DMS79 treated with DMSO at 0.1 percent for 48 hours (cell line): ENCODE measurements at places on chromosomes 3 and 15.

DNA sequence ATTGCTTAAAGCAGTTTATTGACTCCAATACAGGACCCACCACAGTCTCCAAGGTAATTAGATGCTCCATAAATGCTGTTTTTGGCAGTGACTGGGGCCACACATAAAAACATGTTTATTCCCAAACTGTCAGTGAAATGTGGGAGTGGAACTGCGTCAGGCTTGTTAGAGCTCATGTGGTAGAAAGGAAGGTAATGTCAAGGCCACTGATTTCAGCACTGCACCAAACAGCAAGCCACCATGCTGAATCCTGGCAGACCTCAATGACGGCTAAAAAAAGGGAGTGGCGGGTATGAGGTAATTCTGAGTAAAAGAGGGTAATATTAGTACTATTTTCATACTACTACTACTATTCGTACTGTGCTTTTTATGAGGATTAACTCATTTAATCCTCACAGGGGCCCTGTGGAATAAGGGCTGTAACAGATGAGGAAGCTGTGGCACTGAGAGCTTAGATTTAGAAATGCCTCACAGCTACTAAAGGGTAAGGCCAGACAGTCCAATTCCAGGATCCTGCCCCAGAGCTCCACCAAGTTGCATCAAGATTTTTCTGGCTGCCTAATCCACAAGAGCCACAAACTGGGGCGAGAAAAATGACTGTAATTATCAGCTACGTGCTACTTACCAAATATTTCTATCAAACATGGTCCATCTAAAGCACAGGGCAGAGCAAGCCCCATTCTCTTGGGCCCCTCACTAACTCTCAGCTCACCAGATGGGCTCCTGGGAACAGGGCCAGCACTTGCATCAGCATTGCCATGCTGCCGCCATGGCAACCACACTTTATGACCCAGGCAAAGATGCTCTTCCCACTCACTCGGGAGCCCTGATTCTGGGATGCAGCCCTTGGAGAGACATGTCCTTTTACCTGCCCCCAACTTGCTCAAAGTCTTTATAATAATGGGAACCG, 83.6 kb upstream of the SPATA12 start:
- peak; percentile 81 for DNase-seq

GRCh38 chr15:59364248-59364647, 8.4 kb downstream of the MYO1E start:
- no peak for DNase-seq

DNA sequence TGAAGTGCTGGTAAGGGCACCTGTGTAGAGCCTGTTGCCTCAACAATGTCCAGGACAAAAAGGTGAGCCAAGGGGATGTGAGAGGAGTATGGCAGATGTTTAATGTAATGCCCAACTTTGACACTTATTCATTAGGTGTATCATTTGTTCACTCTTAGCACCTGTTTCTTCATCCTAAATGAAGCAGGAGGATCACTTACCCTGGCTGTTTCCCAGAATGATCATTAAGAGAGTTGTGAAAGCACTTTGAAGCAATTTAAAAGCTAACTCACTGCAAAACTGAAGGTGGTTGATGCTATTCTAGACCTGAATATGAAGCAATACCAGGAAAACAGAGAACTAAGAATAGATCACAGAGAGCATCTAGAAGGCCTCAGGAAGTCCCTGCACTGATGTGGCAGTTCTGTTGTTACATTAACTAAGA, 3.4 kb upstream of the HHLA2 start:
- DNase-seq, result no peak

- DNase-seq, result no peak
Measured at GRCh38 chr3:78736863-78737262, 1030.9 kb downstream of the ROBO1 start.

GRCh38 chr3:53130179-53131061, at the start of gene RFT1:
TSS of gene RFT1 (minus strand) at chr3:53130435. CDS start at chr3:53130400, 35 bp downstream.
- DNase-seq, result peak; percentile 81

- no peak for DNase-seq
Measured at GRCh38 chr15:89299896-89300295, 34.7 kb downstream of the POLG start.

DNA sequence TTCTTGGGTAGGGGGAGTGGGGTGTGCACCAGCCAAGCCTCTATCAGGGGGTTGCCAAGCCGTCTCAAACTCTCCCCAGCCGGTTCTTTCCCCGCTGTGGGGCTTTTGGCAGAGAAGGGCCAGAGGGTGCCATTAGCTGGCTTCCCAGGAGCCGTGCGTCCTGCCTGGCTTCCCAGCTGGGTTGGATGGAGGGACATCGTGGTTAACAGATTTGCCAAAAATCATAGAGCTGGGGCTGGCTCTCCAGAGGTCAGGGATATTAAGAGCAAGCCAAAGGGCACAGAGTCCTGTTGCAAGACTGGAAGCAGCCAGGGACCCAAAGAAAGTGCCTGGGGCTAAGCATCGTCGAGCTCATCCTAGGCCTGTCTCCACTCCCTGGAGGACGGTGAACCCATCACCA, 104.6 kb upstream of the HES1 start:
- no peak for DNase-seq

GRCh38 chr15:49171790-49172189, 1.7 kb downstream of the GALK2 start:
- no peak for DNase-seq

DNA sequence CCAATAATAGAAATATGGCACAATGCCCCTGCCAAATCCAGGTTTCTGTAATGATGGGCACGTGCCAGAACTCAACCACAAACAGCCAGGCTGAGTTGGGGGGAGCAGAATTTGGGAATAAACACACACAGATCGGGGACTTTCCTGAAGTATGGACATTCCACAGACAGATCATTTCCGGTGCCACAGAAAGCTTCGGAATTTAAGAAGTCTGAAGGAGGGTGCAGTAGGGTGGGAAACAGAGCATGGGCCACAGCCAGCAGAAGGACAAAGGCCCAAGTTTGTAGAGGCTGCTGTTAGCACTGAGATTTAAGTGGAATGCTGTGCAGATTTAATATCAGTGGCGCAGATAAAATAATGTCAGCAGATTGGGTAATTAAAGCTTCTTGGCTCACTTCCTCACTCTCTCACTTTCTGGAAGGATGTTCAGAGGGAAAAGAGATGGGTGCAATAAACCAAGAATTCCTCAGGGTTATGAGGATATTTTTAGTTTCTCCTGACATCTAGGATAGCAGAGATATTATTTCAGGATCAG, 67.4 kb downstream of the MYLK start:
- no peak for DNase-seq

DNA sequence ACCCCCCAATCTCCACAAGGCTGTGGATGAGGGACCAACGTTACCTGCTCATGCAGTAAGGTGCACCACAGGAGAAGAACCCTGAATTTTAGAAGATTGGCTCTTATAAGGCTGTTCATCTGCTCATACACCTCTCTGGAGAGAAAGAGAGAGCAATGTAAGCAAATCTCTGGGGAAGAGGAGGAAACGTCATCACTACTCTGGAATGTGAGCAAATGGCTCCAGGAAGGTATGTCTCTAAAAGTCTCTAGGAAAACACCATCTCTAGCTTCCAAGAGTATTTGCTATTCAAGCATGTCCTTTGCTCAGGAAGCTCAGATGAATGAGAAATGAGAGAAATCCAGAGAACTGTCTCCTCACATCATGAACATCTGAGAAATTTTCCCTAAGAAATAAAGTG, 235.4 kb downstream of the TBL1XR1 start:
- no peak for DNase-seq

DNA sequence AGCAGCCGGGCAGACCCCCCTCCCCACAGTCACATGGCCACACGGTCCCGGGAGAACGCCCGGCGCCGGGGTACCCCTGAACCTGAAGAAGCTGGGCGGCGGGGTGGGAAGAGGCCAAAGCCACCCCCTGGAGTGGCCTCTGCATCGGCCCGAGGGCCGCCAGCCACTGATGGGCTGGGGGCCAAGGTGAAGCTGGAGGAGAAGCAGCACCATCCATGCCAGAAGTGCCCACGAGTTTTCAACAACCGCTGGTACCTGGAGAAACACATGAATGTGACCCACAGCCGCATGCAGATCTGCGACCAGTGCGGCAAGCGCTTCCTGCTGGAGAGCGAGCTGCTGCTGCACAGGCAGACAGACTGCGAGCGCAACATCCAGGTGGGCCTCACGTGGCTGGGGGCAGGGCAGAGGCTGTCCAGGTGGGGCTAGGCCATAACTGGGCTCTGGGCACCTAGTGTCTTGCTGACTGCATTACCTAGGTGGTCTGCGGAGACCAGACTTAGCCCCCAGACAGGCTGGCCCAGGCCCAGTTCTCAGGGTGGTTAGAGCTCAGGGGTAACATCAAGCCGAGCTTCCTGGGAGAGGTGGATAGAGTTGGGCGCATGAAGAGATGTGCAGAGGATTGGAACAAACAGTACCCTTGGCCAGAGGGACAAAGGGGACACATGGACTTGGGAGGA, 6.1 kb downstream of the ZBTB47 start:
- no peak for DNase-seq

GRCh38 chr3:126317029-126317996, 39.9 kb downstream of the KLF15 start:
- DNase-seq, result no peak

DNA sequence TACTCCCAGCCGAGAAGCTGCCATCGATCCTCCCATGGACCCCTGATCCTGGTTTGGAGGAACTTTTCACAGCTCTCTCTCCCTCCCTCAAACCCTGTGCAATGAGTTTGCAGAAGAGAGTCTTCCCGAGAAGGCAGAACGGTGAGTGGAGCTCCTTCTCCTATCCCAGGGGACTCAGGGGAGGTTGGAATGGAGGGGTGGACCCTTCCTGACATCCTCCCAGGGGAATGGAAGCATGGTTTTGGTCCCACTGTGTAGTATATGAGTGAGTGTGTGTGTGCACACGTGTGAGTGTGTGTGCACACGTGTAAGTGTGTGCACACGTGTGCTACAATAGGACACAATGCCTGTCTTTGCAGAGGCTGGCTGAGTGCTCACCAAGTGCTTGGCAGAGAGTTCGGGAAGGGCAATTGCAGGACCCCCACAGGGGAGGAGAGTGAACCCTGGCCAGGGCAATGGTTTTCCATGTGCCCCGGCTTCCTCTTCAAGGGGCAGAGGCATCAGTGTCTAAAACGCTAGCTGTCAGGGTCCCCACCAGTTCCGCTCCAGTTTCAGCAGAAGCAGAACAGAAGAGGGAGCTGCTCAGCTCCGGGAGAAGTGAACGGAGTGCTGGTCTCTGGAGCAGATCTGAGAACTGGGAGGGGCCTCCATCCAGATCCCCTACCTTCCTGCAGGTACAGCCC, 13.8 kb upstream of the IL16 start:
- no peak for DNase-seq

- no peak for DNase-seq
Measured at GRCh38 chr3:78178209-78178608, 1138.3 kb downstream of the ROBO2 start.

DNA sequence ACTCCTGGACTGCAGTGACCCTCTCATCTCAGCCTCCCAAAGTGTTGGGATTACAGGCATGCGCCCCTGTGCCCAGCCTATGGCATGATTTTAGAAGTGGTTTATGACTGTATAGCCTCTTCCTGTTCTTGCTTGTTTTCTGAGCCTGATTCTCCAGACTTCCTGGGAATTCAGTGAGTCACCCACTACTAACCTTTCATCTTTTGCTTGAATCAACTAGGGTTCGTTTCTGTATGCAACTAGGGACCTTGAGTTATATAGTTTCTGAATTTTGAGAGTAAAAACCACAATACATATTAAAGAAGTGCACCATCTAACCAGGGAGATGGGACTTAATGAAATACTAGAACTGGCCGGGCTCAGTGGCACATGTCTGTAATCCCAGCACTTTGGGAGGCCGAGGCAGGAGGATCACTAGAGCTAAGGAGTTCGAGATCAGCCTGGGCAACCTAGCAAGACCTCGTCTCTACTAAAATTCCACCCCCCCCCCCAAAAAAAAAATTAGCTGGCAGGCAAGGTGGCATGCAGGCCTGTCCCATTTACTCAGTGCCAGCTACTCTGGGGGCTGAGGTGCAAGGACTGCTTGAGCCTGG, 76.0 kb downstream of the ZNF609 start:
- no peak for DNase-seq

- DNase-seq, result no peak
Measured at GRCh38 chr15:95609096-95609495, 721.4 kb upstream of the NR2F2 start.

GRCh38 chr3:170000051-170000450, 33.4 kb downstream of the SEC62 start:
- DNase-seq, result no peak

- no peak for DNase-seq
Measured at GRCh38 chr3:64872345-64872744, 184.5 kb upstream of the ADAMTS9 start.

- DNase-seq, result no peak
Measured at GRCh38 chr15:48028712-48029111, 92.1 kb upstream of the SLC24A5 start.

- DNase-seq, result no peak
Measured at GRCh38 chr3:94071713-94072284, 8.9 kb downstream of the NSUN3 start.

DNA sequence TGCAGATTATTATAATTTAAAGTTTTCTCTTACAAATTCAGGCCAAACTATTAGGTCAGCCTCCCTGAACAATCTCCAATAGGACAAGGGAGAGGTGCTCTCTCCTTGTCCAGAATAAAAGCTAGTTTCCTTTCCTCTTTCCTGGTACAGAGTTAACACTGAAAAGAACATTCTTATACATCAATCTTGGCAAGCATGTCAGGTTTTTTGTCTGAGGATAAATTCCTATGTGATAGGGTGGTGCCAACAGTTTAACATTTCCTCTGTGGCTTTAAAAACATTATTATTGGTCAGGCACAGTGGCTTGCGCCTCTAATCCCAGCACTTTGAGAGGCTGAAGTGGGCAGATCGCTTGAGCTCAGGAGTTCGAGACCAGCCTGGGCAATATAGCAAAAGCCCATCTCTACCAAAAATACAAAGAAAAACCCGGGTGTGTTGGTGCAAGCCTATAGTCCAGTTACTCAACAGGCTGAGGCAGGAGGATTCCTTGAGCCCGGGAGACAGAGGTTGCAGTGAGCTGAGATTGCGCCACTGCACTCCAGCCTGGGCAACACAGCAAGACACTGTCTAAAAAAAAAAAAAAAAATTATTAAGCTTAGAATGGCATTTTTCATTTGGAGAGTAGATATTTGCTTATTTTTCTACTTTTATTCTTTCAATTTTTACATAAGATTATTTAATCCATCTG, 13.7 kb upstream of the ULK4 start:
- no peak for DNase-seq

DNA sequence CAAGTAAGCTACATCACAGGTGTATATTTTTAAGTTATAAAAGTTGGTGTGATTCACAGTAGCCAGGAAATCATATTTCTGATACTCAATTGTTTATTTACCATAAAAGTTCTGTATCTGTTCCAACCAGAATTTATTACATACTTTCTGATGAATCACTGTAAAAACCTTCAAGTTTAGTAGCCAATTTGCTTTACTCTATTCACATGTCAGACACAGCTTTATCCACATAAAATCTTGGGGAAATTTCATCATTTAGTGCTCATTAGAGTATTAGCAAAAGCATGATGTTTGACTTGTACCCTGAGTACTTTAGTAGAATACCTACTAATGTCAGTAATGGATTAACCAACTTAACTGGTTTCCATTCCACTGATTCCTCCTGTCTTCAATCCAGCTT, 249.8 kb downstream of the POLQ start:
- DNase-seq, result no peak

- no peak for DNase-seq
Measured at GRCh38 chr15:99416191-99417188, 149.3 kb upstream of the MEF2A start.
